Adrenal gland (tissue), 19 donors: ENCODE measurements at places on chromosomes 4 and X. TPM values are rescaled to one million over a fixed set of nuclear protein-coding genes. Genes with fewer than 3 reads are reported as not detected.

The CSTF2 gene
- total RNA-seq, result 14.2 TPM

DNA sequence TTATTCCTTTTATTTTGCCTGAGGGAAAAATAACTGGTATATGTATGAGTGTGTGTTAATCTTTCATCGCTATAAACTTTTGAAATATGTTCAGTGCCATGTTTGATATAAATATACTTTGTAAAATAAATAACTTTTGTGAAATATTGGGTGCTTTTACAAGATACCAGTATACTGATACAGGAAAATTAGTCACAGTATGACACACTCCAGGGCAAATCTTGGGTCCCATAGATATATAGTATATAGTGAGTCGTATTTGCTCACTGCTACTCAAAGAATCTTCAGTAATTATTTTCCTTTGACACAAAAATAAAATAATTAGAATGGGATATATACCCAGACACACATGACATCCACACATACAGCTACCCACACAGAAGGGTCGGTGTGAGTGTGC is 472.3 kb downstream of the GRID2 start:
- no peak for DNase-seq
- no peak overlapping the region for H3K27ac ChIP-seq
- H3K4me1 ChIP-seq, result no peaks in the 10 kb centered on the region
- H3K27me3 ChIP-seq, result no peaks in the 10 kb centered on the region
- no peak overlapping the region for H3K4me3 ChIP-seq

The IBSP gene
- not detected for total RNA-seq

- no peak for DNase-seq
- no peak overlapping the region for H3K27ac ChIP-seq
- no peaks in the 10 kb centered on the region for H3K36me3 ChIP-seq
- no peak overlapping the region for H3K4me3 ChIP-seq
- H3K27me3 ChIP-seq, result no peaks in the 10 kb centered on the region
- peaks cover 40% of the 10 kb centered on the region for H3K4me1 ChIP-seq
Measured at GRCh38 chr4:152531479-152531878, 4.4 kb downstream of the FBXW7 start.

GRCh38 chr4:152479428-152480026 is 56.4 kb downstream of the FBXW7 start:
- DNase-seq, result no peak
- no peak overlapping the region for H3K27ac ChIP-seq
- no peaks in the 10 kb centered on the region for H3K27me3 ChIP-seq
- H3K4me3 ChIP-seq, result no peak overlapping the region

The MSX1 gene
- 9.7 TPM for total RNA-seq

DNA sequence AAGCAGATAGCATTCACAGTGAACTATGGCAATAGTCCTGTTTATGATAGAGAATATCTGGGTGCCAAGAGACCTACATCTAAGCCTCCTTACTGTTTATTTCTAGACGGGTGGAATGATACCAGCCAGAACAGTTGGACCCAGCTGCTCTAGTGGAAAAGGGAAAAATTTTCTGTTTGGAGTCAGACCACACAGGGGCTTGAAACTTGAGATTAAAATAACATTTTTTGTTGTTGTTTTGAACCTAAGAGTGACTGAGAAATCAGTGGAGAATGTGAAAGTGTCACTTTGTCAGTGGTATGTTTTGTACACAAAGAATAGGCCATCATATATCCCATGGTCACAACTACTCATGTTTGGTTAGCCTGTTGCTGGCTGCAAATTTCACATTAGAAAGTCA is 105.7 kb downstream of the AGTR2 start:
- no peaks in the 10 kb centered on the region for H3K4me1 ChIP-seq
- no peak overlapping the region for H3K27ac ChIP-seq
- H3K27me3 ChIP-seq, result no peaks in the 10 kb centered on the region
- H3K4me3 ChIP-seq, result no peak overlapping the region
- H3K36me3 ChIP-seq, result no peaks in the 10 kb centered on the region

The TRIM60 gene
- total RNA-seq, result not detected

The RBM47 gene
- total RNA-seq, result 125 TPM

The EDNRA gene
- total RNA-seq, result 9.7 TPM

GRCh38 chr4:113383111-113383785 is 333.8 kb downstream of the ANK2 start:
- no peak for DNase-seq
- peak overlapping the region; percentile 53 for H3K27ac ChIP-seq
- no peaks in the 10 kb centered on the region for H3K27me3 ChIP-seq
- H3K36me3 ChIP-seq, result no peaks in the 10 kb centered on the region

- peaks cover 4% of the 10 kb centered on the region for H3K27me3 ChIP-seq
- H3K4me3 ChIP-seq, result no peak overlapping the region
- DNase-seq, result no peak
- H3K27ac ChIP-seq, result no peak overlapping the region
- no peaks in the 10 kb centered on the region for H3K4me1 ChIP-seq
Measured at GRCh38 chrX:85215946-85216345, 27.6 kb downstream of the SATL1 start.

The SRPX gene
- total RNA-seq, result 92.0 TPM

The ATOH1 gene
- not detected for total RNA-seq

GRCh38 chr4:137804906-137805495 is 272.7 kb upstream of the PCDH18 start:
- no peak for DNase-seq
- no peak overlapping the region for H3K4me3 ChIP-seq
- no peak overlapping the region for H3K27ac ChIP-seq
- H3K4me1 ChIP-seq, result no peaks in the 10 kb centered on the region
- no peaks in the 10 kb centered on the region for H3K27me3 ChIP-seq

DNA sequence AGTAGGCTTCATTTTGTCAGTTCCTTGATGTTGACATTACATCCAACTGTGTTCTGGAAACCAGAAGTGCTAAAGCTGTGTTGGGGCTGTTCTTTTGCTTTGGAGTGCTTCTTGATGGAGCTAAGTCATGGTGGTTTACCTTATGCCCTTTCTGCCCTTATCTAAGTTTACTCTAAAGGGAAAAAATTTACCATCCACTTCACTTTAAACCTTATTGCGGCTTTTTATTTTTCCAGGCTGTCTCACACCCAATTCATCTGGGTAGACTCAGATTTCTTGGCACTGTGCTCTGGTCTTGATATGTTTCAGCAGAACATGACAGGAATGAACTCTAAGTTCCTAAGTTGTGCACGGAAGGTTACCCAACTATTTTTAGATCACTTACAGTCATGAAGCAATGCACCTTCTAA is 104.7 kb upstream of the TTC29 start:
- no peaks in the 10 kb centered on the region for H3K36me3 ChIP-seq
- H3K27me3 ChIP-seq, result no peaks in the 10 kb centered on the region
- no peak for DNase-seq

DNA sequence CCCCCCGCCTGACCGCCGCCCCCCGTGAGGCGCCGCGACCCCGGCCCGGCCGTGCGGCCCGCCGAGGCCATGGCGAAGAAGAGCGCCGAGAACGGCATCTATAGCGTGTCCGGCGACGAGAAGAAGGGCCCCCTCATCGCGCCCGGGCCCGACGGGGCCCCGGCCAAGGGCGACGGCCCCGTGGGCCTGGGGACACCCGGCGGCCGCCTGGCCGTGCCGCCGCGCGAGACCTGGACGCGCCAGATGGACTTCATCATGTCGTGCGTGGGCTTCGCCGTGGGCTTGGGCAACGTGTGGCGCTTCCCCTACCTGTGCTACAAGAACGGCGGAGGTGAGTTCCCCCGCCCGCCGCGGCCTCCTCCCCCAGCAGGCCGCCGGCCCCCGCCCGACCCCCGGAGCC is 780 bp downstream of the SLC6A8 start:
- no peaks in the 10 kb centered on the region for H3K36me3 ChIP-seq
- no peak overlapping the region for H3K4me3 ChIP-seq
- H3K4me1 ChIP-seq, result no peaks in the 10 kb centered on the region
- peak overlapping the region; percentile 84 for H3K27ac ChIP-seq

The SLC49A3 gene
- 10.0 TPM for total RNA-seq

The UGT2A1 gene
- total RNA-seq, result not detected

- no peaks in the 10 kb centered on the region for H3K4me1 ChIP-seq
- H3K36me3 ChIP-seq, result no peaks in the 10 kb centered on the region
- no peak for DNase-seq
- H3K4me3 ChIP-seq, result no peak overlapping the region
Measured at GRCh38 chrX:148381603-148382002, 118.8 kb upstream of the AFF2 start.

The MAGEE2 gene
- 0.28 TPM for total RNA-seq

DNA sequence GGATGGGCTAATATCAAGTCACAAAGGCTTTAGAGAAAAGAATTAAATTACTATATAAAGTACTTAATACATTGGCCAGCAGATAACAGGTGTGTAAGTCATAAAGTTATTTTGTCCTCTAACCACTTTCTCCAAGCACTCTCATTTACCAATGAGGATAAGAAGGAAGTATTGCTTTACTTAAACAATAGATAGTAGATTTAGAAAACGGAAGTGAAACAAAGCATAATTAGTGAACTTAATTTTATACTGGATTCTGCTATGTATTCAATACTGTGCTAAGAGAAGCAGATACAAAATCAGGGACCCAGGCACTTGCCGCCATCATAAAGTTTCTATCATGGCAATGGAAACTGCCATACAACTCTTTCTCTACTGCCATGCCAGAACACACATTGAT is 24.0 kb downstream of the AFM start:
- no peak overlapping the region for H3K4me3 ChIP-seq
- H3K4me1 ChIP-seq, result no peaks in the 10 kb centered on the region
- DNase-seq, result no peak
- no peaks in the 10 kb centered on the region for H3K27me3 ChIP-seq
- no peak overlapping the region for H3K27ac ChIP-seq

The NPY2R gene
- not detected for total RNA-seq

The SPARCL1 gene
- total RNA-seq, result 113 TPM

The TFE3 gene
- total RNA-seq, result 100 TPM

DNA sequence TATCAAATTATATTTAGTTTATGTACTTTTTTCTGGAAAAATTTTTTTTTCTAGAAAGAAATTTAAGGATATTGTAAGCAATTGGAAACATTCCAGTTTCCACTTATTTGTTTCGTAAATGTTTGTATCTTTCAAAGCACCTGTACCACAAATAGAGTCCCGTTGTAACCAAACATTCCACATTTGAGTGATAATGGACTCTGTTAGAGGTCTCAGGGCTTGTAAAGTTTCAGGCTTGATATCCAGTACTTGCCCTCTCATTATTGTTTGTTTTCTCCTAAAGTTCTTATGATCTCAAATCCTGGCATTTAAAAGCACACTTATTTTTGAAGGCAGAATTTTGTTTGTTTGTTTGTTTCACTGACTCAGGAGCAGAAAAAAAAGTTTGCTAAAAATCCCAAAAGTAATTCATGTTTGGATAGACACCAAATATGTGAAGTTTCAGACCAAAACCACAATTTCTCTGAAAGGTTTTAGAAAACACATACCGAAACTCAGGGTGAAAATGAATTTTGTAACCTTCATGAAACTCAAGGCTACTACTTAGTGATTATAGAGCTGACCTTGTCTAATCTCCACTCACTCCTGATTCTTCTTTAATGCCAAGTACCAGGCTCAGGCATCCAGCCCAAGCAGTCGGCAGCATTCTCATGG is 5.7 kb upstream of the TMEM192 start:
- no peaks in the 10 kb centered on the region for H3K27me3 ChIP-seq
- no peak overlapping the region for H3K27ac ChIP-seq

- peaks cover 3% of the 10 kb centered on the region for H3K27me3 ChIP-seq
- DNase-seq, result no peak
- no peak overlapping the region for H3K27ac ChIP-seq
- no peak overlapping the region for H3K4me3 ChIP-seq
Measured at GRCh38 chr4:41260116-41260733, 3.5 kb downstream of the UCHL1 start.

The CC2D2A gene
- total RNA-seq, result 20.5 TPM
